ENCODE measurements at places on chromosomes 2 and 18.

DNA sequence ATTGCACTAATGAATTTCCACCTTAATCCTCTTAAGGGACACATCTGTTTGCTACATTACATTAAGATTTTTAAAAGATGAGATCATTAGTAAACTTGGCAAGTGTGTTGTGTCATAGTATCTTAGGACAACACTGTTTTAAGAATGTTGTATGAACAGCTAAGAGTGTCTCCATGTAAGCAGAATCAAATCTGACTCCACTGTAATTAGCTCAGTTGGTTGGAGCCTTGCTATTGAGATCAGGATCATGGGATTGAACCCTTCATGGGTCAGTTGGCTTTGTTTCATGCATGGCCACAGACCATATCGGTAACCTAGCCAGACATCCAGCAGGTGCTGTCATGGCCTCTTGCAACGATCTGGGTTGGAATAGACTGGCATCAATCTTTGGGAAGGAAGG is 5.2 kb downstream of the FHOD3 start:
- DNase-seq = no peak

GRCh38 chr2:179715196-179715595 is 146.2 kb downstream of the ZNF385B start:
- DNase-seq = no peak

GRCh38 chr18:49865401-49865800 is 52.1 kb upstream of the ACAA2 start:
- no peak for DNase-seq

GRCh38 chr2:100412881-100413321 is 4.6 kb downstream of the CHST10 start:
- DNase-seq = no peak

- no peak for DNase-seq
Observed at GRCh38 chr2:53508667-53509066, 258.9 kb upstream of the CHAC2 start.

DNA sequence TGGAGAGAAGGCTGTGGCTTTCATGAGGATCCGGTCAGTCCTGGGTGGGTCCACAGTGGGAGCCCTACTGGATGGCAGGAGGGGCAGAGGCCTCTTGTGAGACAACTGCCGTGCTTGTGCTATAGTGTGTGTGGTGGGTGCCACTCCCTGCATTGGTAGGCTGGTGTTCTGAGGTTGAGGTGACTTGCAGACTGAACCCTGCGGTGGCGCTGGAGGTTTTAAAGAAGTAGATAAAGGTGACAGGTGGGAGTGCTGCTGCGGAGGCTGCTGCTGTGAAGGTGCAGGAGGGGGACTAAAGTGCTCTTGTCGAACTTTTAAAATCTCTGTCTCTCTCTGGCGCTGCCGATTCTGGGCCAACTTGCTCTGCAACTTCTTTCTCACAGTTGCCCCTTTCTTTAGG is 29.7 kb downstream of the INO80D start:
- DNase-seq = no peak

DNA sequence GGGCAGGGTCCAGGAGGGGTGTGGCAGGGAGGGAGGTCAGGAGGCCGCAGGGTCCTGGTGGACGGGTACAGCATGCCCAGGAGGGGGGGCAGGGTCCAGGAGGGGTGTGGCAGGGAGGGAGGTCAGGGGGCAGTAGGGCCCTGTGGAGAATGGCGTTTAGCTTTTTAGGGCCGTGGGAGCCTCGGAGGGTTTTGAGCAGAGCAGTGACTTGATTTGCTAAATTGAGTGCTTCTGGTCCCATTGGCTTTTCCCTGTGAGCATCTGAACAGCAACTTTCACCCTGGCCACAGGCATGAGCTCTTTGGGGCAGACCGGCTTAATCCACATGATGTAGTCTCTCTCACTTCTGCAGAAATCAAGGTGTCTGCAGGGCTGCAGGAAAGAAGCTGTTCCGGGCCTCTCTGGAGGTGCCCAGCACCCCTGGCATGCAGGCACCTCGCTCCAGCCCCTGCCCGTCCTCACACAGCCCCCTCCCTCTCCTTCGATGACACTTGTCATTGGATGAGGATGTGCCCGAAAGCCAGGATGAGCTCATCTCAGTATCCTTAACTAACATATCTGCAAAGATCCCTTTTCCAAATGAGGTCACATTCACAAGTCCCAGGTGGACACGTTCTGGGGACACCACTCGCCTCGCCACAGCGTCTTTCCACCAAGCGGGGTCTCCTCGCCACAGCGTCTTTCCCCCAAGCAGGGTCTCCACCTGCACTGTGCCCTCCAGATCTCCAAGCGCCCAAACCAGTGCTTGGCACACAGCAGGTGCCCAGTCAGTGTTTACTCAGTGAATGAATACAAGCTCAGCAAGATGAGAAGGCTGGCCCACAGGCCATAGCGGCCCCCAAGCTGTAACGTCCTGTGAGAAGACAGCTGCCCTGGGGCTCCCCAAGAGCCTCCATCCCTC is 94.0 kb downstream of the NDUFA10 start:
- no peak for DNase-seq

DNA sequence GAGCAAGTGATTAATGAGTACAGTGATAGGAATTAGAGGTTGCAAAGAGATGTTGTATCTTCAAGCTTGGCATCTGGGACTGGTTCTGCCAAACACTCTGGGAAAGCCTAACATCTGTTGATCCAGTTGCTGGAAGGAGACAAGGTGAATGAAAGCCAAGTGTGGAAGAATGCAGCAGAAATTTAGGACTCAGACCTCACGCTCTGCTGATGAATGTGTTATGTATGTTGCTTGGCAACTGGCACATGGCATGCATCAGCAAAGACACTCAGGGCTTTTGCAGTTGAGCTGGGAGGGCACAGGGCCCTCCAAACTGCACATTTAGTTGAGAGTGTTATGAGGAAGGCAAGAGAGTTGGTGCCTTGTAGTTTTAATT is 105.5 kb downstream of the COLEC12 start:
- no peak for DNase-seq

DNA sequence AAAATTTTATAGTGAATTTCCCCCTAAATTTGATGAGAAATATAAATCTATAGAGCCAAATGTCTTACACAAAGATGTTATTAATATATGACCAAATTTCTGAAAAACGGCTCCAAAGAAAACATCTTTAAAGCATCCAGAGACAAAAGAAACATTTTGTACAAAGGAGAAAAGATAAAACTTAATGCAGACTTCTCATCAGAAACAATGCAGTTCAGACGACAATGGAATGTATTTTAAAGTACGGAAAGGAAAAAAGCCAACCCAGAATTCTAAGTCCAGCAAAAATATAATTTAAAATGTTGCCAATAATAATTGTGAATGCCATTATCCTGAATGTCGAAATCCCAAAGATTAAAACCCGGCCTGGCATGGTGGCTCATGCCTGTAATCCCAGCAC is 129.4 kb downstream of the MCFD2 start:
- no peak for DNase-seq

GRCh38 chr2:63104482-63104881 is 53.9 kb downstream of the OTX1 start:
- no peak for DNase-seq

DNA sequence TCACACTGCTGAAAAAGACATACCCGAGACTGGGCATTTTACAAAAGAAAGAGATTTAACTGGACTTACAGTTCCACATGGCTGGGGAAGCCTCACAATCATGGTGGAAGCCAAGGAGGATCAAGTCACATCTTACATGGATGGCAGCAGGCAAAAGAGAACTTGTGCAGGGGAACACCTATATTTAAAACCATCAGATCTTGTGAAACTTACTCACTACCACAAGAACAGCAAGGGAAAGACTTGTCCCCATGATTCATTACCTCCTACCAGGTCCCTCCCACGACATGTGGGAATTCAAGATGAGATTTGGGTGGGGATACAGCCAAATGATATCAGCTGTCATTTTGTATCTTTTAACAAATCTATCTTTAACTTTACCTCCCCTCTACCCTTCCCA is 251.1 kb upstream of the RASGRP3 start:
- no peak for DNase-seq

- DNase-seq = no peak
Observed at GRCh38 chr2:162022290-162022945, 51.6 kb downstream of the DPP4 start.

GRCh38 chr2:239608260-239608659 is 207.4 kb upstream of the HDAC4 start:
- DNase-seq = no peak

DNA sequence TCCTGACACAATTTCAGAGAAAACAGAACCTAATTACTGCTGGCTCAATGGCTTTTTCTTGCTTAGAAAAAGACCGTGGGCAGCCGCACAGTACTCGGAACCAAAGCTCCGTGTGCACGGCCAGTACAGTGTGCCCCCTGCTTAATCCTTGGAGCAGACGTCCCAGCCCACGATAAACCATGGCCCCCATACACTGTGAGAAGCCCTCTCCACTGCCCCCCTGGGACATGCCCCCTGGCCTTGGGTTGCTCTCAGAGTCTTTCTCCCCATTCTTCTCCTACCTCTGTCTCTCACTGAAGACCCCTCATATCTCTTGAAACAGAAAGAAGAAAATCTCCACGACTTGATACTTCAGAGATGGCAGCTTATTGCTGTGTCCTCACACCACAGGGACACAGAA is 44.0 kb downstream of the CYP26B1 start:
- no peak for DNase-seq

DNA sequence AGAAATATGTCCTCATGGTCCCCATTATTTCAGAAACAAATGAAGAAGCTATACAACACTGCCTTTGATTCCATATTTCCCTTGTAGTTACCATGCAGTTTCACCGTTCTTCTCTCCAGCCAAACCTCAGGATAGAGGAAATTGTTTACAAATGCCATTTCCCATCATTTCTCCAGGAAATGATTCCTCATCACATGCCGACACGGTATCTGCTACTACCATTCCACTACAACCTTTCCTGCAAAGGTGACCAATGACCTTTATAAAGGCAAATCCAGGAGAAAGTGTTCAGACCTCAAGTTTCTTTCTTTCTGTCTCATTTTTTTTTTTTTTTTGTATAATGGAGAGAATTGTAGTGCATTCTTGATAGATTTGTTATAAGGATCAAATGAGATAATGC is 460.8 kb upstream of the CDH20 start:
- no peak for DNase-seq

- no peak for DNase-seq
Observed at GRCh38 chr2:229445019-229445418, 173.9 kb upstream of the PID1 start.

DNA sequence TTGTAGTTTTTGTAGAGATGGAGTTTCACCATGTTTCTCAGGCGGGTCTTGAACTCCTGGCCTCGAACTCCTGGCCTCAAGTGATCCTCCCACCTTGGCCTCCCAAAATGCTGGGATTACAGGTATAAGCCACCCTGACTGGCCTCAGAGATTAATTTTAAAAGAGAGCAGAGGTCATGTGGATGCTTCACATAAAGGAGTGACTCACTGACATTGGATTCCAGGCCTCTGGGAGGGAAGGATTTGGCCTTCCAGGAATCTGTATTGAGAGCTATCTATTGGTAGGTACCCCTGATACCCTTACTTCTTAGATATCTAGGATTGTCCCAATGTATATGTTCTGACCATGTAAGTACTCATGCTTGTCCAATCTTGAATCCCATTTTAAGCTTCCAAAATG is 138.4 kb downstream of the FAM161A start:
- no peak for DNase-seq

DNA sequence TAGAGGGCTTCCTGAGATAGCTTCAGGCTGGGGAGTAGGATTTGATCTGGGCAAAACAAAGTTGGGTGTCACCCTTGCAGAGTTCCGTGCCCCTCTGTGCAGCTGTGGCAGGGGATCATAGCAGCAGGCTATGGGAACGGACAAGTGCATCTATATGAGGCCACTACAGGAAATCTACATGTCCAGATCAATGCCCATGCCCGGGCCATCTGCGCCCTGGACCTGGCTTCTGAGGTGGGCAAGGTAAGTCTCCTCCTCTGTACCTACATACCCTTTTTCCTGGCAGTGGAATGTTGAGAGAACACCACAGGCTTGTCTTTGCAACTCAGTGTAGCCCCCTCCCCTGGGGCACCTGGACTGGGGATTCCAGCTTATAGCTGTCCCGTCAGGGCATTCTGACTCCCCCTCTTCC is 3.5 kb downstream of the WDR54 start:
- DNase-seq = no peak

- no peak for DNase-seq
Observed at GRCh38 chr2:109457794-109458193, 156.0 kb downstream of the SEPTIN10 start.

GRCh38 chr2:165647409-165647808 is 146.6 kb downstream of the GALNT3 start:
- DNase-seq = no peak

GRCh38 chr2:72037261-72037666 is 110.4 kb downstream of the CYP26B1 start:
- DNase-seq = no peak

- DNase-seq = no peak
Observed at GRCh38 chr2:222993920-222994650, 57.9 kb upstream of the KCNE4 start.

- no peak for DNase-seq
Observed at GRCh38 chr2:8457092-8457481, 224.8 kb upstream of the ID2 start.

DNA sequence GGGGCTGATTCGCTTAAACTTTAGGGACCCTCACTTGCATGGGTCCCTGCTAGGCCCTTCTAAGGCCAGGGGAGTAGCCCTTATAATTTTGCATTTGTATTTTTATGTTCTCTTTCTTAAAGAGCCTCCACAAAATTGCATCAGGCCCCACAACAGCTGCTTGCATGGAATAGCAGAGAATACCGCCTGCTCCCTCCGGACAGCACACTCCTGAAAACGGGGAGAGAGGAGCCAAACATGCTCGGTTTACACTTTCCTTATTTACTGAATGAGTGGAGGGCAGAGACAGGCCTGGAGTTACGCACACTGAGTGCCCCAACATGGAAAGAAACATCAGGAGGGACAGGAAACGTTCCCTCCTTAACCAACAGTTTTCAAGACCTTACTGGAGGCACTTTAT is 132.2 kb downstream of the ANTXR1 start:
- DNase-seq = no peak

GRCh38 chr2:147133286-147133908 is 711.4 kb upstream of the ACVR2A start:
- DNase-seq = no peak

GRCh38 chr2:201150454-201151020 is 32.4 kb upstream of the CASP10 start:
- no peak for DNase-seq

- DNase-seq = no peak
Observed at GRCh38 chr18:78583739-78584458, 395.7 kb upstream of the SALL3 start.

DNA sequence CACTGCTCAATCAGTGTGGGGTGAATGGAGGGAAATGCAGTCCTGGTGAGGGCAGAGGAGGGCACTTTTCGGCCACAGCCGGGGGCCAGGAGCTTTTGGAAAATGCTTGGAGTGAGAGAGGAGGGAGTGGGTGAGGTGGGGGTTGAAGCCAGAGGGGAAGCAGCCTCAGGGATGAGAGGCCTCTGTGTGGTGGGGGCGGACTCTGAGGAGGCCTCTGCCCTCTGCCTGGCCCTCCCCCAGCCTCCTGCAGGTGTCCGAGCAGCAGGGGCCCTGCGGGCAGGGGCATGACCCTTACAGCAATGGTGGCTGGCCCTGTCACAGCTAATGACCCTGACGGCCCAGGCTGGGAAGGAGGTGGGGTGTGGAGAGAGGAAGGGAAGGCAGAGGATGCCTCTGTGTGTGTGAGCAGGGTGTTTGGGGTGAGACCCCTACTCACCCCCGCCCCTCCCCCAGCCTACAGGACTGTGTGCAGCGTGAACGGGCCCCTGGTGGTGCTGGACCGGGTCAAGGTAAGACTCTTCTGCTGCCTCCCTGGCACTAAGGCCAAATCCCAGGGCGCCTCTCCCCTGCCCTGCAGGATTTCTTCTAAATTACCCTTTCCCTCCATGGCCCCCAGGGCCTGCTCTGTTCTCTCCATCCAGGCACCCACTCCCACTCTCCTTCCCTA is 7.6 kb downstream of the ATP6V1B1 start:
- DNase-seq = no peak
